Ascending aorta (tissue), 2 donors: ENCODE measurements at places on chromosomes 1 and 21.

- H3K4me3 ChIP-seq = no peak overlapping the region
- H3K4me1 ChIP-seq = peaks cover 4% of the 10 kb centered on the region
- no peak for DNase-seq
- H3K27ac ChIP-seq = peak overlapping the region; percentile 41
- H3K36me3 ChIP-seq = no peaks in the 10 kb centered on the region
Measured at GRCh38 chr1:243710467-243710866, 139.6 kb downstream of the AKT3 start.

DNA sequence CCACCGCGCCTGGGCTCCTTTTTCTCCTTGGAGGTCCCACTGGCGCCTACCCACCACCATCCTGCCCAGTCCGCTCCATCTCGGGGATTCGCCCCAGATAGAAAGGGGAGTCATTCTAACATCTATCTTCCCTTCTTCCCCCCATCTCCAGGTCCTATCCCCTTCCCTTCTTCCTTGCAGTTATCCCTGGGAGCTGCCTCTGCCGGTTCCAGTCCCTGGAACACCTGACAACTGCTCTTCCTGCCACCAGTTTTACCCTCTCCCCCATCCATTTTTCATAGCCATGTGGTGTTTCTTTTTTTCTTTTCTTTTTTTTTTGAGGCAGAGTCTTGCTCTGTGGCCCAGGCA, 12.0 kb upstream of the COL16A1 start:
- no peaks in the 10 kb centered on the region for H3K27me3 ChIP-seq
- DNase-seq = no peak
- peaks cover 39% of the 10 kb centered on the region for H3K4me1 ChIP-seq
- H3K27ac ChIP-seq = peak overlapping the region; percentile 96
- peak overlapping the region; percentile 64 for H3K4me3 ChIP-seq

- no peak for DNase-seq
- no peak overlapping the region for H3K4me3 ChIP-seq
- H3K27me3 ChIP-seq = no peaks in the 10 kb centered on the region
- peaks cover 15% of the 10 kb centered on the region for H3K4me1 ChIP-seq
Measured at GRCh38 chr1:25807480-25808390, 7.7 kb downstream of the SELENON start.

GRCh38 chr1:151058692-151059091, 730 bp downstream of the CDC42SE1 start:
- H3K27ac ChIP-seq = peak overlapping the region; percentile 96
- no peaks in the 10 kb centered on the region for H3K27me3 ChIP-seq
- no peak for DNase-seq

GRCh38 chr1:87334351-87335174, 5.9 kb downstream of the LMO4 start:
- DNase-seq = no peak
- H3K27me3 ChIP-seq = no peaks in the 10 kb centered on the region
- no peaks in the 10 kb centered on the region for H3K36me3 ChIP-seq
- H3K4me1 ChIP-seq = peaks cover 6% of the 10 kb centered on the region
- peak overlapping the region; percentile 77 for H3K27ac ChIP-seq

GRCh38 chr21:18960306-18960705, 556.7 kb upstream of the TMPRSS15 start:
- no peak for DNase-seq
- H3K4me3 ChIP-seq = no peak overlapping the region

- no peaks in the 10 kb centered on the region for H3K4me1 ChIP-seq
- no peak overlapping the region for H3K27ac ChIP-seq
- H3K36me3 ChIP-seq = no peaks in the 10 kb centered on the region
- no peak for DNase-seq
- H3K4me3 ChIP-seq = no peak overlapping the region
Measured at GRCh38 chr1:117068580-117068979, 8.5 kb downstream of the TTF2 start.

DNA sequence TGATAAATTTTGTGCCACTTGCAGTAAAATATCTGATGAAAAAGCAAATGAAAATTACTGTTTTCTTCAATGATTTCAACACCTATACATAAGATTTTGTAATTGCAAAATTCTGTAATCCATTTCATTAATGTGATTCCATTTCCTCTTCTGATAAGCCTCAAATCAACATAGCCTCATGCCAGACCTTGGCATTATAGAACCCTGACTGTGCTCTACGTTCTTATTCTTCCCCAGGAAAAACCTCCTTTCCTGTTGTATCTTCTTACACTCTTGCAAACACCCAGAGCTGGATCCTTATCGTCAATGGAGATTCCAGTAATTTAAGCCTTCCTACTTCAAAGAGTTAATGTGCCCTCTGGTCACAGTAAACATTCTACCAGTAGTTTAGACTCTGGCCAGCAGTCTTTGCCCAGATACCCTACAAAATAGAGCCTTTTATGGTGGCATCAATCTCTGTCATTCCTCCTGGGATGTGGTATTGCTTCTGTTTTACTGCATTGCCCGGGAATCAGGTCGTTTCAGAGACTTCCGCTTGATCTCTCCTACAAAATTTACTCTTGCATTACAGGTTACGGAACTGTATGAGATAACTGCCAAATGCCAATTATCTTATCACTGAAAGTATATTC, 48.5 kb upstream of the CHRM3 start:
- H3K4me3 ChIP-seq = no peak overlapping the region
- no peaks in the 10 kb centered on the region for H3K27me3 ChIP-seq
- no peaks in the 10 kb centered on the region for H3K36me3 ChIP-seq
- no peaks in the 10 kb centered on the region for H3K4me1 ChIP-seq
- DNase-seq = no peak

DNA sequence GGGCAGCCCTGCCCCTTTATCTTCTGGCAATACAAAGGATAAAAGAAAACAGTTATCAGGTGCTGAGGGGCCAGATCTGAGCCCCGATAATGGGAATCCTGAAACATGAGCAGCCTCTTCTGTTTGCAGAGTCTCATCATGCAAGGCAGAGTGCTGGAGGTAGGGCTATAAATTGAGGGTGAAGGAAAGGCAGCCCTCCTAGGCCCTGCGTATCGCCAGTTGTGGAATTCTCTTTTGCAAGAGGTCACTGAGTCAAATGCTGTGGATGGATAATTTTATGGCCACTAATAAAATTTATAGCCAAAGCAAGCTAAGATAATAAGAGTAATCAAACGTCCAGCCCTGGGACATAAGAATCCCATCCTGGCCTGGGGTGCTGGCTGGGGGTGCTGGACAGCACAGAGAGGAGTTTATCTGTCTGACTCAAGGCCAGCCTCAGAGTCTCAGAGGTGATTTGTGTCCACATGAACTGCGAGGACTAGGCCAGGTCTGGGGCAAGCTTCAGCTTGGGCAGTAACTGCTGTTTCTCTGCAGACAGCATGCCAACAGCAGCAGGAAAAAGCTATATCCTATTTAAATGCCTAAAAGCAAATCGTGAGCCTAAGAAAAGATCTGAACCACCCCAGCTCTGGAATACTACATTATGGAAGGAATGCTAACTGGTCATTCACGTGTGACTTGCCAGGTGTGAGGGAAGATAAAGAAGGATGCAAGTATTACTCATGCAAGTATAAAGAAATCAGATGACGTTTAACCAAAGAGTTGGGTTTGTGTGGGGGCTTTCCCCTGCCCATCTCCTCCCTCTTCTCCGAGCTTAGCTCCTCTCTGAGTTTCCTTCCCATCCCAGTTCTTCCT, 254.8 kb downstream of the KIF26B start:
- no peaks in the 10 kb centered on the region for H3K27me3 ChIP-seq
- no peaks in the 10 kb centered on the region for H3K4me1 ChIP-seq
- no peak overlapping the region for H3K27ac ChIP-seq
- DNase-seq = no peak
- no peak overlapping the region for H3K4me3 ChIP-seq

DNA sequence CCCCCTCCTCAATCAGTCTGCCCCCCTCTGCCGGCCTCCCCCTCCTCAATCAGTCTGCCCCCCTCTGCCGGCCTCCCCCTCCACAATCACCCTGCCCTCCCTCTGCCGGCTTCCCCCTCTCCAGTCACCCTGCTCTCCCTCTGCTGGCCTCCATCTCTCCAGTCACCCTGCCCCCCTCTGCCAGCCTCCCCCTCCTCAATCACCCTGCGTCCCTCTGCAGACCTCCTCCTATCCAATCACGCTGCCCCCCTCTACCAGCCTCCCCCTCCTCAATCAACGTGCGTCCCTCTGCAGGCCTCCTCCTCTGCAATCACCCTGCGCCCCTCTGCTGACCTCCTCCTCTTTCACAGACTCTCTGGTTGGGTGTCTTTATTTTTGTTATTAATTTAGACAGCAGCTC, 11.5 kb upstream of the C1orf198 start:
- no peak overlapping the region for H3K4me3 ChIP-seq
- no peaks in the 10 kb centered on the region for H3K27me3 ChIP-seq
- no peak overlapping the region for H3K27ac ChIP-seq
- H3K36me3 ChIP-seq = no peaks in the 10 kb centered on the region
- DNase-seq = no peak
- H3K4me1 ChIP-seq = peaks cover 4% of the 10 kb centered on the region

- H3K36me3 ChIP-seq = no peaks in the 10 kb centered on the region
- no peak for DNase-seq
- no peaks in the 10 kb centered on the region for H3K4me1 ChIP-seq
- no peak overlapping the region for H3K4me3 ChIP-seq
Measured at GRCh38 chr1:65872301-65872700, 79.6 kb downstream of the PDE4B start.

DNA sequence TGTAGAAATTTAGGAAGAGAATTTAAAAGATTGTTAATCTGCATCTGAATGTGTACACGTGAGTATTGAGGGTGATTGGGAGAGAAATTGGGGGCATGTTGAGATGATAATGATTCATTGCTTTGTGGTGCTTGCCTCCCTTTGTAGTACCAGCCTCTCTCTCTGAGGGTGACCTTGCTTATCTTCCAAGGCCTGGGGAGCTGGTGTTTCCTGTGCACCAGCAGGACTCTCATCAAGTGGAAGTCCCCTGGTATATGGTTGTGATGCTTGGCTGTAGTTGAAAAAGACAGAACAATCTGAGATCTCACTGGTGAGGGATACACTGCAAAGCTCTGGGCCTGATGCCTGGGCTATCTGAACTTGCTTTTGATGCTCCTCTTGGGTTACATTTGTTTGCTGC, 4.0 kb downstream of the TCHHL1 start:
- no peak overlapping the region for H3K4me3 ChIP-seq
- no peaks in the 10 kb centered on the region for H3K27me3 ChIP-seq
- no peaks in the 10 kb centered on the region for H3K36me3 ChIP-seq
- DNase-seq = no peak
- no peak overlapping the region for H3K27ac ChIP-seq
- H3K4me1 ChIP-seq = no peaks in the 10 kb centered on the region

DNA sequence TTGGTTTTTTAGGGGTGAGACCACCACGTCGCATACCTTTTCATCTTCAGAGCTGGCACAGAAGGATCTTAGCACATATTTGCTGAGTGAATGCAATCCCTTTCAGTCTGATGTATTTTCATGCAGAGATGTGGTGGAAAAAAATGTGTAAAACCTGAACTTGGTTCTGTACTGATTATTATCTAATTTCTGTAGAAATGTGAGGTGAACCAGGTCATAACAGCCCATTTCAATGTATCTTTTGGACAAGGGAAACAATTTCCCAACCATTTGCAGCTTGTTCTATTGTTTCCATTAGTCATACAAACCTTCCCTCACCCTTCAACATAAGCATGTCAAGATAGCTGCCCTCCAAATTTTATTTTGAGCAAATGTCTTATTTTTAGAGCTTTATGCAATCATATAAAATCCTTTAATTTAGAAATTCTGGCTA, 46.8 kb upstream of the RUNX1 start:
- no peak overlapping the region for H3K4me3 ChIP-seq
- DNase-seq = no peak
- H3K27ac ChIP-seq = no peak overlapping the region
- no peaks in the 10 kb centered on the region for H3K4me1 ChIP-seq
- no peaks in the 10 kb centered on the region for H3K27me3 ChIP-seq

GRCh38 chr1:114154146-114154962, 685 bp upstream of the SYT6 start:
- H3K4me1 ChIP-seq = peaks cover 24% of the 10 kb centered on the region
- H3K36me3 ChIP-seq = no peaks in the 10 kb centered on the region
- peaks cover 30% of the 10 kb centered on the region for H3K27me3 ChIP-seq
- peak overlapping the region; percentile 61 for H3K4me3 ChIP-seq

DNA sequence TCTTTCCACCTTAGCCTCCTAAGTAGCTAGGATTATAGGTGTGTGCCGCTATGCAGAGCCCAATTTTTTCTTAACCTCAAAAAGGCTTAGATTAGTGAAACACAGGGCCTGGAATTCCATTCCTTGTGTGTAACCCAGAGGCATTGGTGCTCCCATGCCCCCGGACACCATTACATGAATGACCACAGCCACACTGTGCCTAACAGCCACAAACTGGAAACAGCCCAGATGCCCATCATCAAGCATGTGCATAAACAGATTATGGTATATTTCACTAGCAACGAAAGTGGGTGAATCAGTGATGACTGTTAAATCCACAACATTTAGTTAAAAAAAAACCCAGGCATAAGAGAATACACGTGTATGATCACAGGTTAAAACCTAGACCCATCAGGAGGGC, 24.4 kb downstream of the ADAM30 start:
- H3K4me1 ChIP-seq = peaks cover 4% of the 10 kb centered on the region
- no peak overlapping the region for H3K4me3 ChIP-seq
- H3K36me3 ChIP-seq = no peaks in the 10 kb centered on the region
- no peak overlapping the region for H3K27ac ChIP-seq
- no peak for DNase-seq

- H3K27ac ChIP-seq = peak overlapping the region; percentile 74
- H3K36me3 ChIP-seq = no peaks in the 10 kb centered on the region
- no peaks in the 10 kb centered on the region for H3K27me3 ChIP-seq
- H3K4me3 ChIP-seq = peak overlapping the region; percentile 60
- peak; percentile 70 for DNase-seq
Measured at GRCh38 chr21:41767606-41768436, 969 bp upstream of the RIPK4 start.

- no peaks in the 10 kb centered on the region for H3K36me3 ChIP-seq
- H3K4me1 ChIP-seq = peaks cover 1% of the 10 kb centered on the region
- H3K27me3 ChIP-seq = peaks cover 3% of the 10 kb centered on the region
Measured at GRCh38 chr1:205563927-205564441, 59.5 kb downstream of the CDK18 start.

- no peak overlapping the region for H3K4me3 ChIP-seq
- H3K4me1 ChIP-seq = peaks cover 9% of the 10 kb centered on the region
- no peaks in the 10 kb centered on the region for H3K36me3 ChIP-seq
Measured at GRCh38 chr1:93677729-93678128, 3.9 kb downstream of the BCAR3 start.

DNA sequence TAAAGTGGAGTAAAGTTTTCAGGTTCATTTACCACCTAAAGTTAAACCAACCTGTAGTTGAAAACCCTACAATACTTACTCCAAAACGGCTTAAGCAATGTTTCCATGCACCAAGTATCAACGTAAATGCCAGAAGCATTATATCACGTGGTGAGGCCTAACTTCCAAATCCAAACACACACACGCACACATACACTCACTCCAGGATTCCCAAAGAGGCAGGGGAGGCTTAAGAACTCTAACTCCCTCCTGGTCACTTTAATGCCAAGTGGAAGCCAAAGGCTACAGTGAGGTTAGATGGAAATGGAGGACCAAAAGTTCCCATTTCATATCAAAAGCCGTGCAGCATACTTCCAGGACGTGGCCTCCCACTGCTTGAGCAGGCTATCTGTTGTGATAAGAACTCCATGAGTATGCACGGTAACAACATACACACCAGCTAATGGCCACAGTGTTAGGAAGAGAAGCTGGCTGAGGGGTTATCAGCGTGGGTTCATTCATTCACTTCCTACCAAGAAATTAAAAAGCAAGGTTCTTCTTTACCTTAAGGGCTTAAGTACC, 224.1 kb downstream of the SLC45A1 start:
- peaks cover 4% of the 10 kb centered on the region for H3K4me1 ChIP-seq
- no peaks in the 10 kb centered on the region for H3K27me3 ChIP-seq
- H3K27ac ChIP-seq = no peak overlapping the region
- DNase-seq = no peak

GRCh38 chr1:89739013-89739843, 81.6 kb upstream of the LRRC8D start:
- no peak overlapping the region for H3K27ac ChIP-seq
- no peaks in the 10 kb centered on the region for H3K36me3 ChIP-seq
- DNase-seq = no peak
- H3K4me1 ChIP-seq = no peaks in the 10 kb centered on the region
